Activated T-helper 1 cell treated with anti-CD3 and anti-CD28 coated beads, Interleukin-2, amount 50 U/mL, for 16 hours (primary cell): ENCODE measurements at places on chromosomes 2 and 18.

DNA sequence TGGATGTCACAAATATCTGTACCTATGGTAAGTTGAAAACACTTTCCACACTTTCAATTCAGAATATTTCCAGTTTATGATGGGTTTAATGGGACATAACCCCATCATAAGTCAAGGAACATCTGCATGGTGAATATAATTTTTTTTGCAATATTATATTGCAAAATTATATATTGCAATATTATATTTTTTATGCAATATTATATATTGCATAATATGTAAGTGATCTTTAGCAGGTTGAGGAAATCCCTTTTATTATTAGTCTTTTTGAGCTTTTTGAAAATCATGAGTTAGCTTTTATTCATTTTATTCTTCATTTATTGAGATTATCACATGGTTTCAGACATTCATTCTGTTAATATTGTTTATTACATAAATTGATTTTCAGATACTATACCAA lies 342.2 kb upstream of the GALNT5 start:
- DNase-seq, result no peak

- no peak for DNase-seq
Observed at GRCh38 chr2:104860451-104860790, 6.5 kb downstream of the POU3F3 start.

DNA sequence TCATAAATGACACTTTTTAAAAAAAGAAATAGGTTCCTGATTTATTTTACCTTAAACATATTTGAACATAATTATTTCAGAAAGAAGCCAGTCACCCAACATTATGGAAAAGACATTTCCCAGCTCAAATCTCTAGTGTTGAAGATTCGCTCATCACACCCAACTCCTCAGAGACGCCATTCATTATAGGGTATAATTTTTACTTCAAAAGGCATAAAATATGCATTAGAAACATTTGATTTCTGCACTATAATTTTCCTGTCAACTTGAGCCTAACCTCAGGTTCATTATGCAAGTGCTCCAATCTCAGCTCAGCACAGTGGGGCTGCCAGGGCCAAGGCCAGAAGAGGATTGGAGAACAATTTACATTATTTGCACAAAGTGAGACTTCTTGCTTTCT lies 58.8 kb upstream of the TTN start:
- DNase-seq, result no peak

DNA sequence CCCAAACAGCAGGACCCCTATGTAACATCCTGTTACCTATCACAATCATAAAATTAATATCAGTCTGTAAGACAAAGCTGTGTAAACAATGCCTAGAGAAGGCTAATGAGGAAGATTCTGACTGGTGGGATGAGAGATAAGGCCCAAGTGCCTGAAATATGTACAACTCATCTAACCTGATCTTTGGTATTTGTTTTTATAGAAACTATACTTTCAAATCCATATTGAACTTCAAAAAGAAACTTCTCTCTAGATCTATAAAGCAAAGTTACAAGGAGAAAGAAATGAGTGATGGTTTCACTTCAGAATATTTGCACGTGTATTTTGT lies 36.1 kb upstream of the ITGA4 start:
- no peak for DNase-seq

DNA sequence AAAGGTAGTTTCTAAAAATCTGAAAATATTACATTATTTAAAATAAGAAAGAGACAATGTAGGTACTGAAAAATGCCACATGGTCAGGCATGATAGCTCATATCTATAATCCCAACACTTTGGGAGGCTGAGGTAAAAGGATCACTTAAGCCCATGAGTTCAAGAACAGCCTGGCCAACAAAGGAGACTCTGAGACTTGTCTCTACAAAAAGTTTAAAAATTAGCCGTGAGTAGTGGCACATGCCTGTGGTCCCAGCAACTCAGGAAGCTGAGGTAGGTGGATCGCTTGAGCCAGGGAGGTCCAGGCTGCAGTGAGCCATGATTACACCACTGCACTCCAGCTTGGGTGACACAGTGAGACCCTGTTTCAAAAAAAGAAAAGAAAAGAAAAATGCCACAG lies 21.8 kb downstream of the ATAD2B start:
- DNase-seq, result no peak

GRCh38 chr18:27582760-27583412 lies 397.8 kb upstream of the CHST9 start:
- DNase-seq, result no peak

- DNase-seq, result no peak
Observed at GRCh38 chr2:175218551-175218950, 37.0 kb upstream of the ATP5MC3 start.
